ENCODE measurements at places on chromosomes 16 and 17.

DNA sequence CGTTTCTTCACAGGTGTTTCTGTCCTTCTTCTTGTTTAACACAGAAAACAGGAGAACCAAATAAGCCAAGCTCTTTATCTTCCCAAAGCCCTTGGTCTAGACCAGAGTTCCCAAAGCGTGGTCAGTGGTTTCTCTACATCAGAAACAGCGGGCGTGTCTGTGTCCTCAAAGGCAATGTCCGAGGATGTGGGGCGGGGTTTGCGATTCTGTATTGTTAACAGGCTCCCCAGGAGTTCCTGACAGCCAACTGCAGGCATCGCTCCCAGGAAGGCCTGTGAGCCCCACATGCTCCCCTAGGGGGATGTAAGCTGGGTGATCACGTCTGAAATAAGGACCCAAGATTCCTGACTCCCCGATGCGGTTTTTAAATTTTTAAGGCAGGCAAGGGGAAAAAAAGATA lies 28.4 kb upstream of the SLC25A19 start:
- H3K4me3 ChIP-seq, result no peak overlapping the region
- DNase-seq, result no peak
- peaks cover 22% of the 10 kb centered on the region for H3K4me1 ChIP-seq
- no peaks in the 10 kb centered on the region for H3K27me3 ChIP-seq
- peaks cover 17% of the 10 kb centered on the region for H3K36me3 ChIP-seq

DNA sequence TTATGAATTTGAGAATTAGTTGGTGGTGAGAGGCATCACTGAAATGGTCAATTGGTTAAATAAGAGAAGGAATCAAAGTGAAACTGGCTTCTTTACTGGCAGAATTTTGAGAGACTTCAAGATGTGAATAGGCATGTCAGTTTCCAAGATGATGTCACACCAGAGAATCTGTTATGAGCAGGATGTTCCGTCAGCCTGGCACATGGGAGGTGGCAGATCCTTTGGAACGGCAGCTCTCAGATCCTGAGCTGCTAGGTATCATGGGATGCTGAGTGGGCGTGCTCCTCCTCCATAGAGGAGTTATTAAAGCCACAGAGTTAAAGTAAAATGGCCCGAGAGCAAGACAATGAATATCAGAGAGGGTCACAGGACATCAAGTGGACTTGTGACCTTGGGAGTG lies 444.3 kb upstream of the HSBP1 start:
- no peak overlapping the region for H3K27ac ChIP-seq
- no peak for DNase-seq
- no peak overlapping the region for H3K4me3 ChIP-seq
- H3K36me3 ChIP-seq, result no peaks in the 10 kb centered on the region
- no peaks in the 10 kb centered on the region for H3K4me1 ChIP-seq

GRCh38 chr16:7338826-7339225 lies 6.2 kb downstream of the RBFOX1 start:
- H3K4me1 ChIP-seq, result no peaks in the 10 kb centered on the region
- DNase-seq, result no peak
- H3K36me3 ChIP-seq, result no peaks in the 10 kb centered on the region
- H3K27ac ChIP-seq, result no peak overlapping the region

- H3K27ac ChIP-seq, result peak overlapping the region; percentile 100
- peak overlapping the region; percentile 96 for H3K4me3 ChIP-seq
- peak; percentile 66 for DNase-seq
- H3K27me3 ChIP-seq, result no peaks in the 10 kb centered on the region
- peaks cover 25% of the 10 kb centered on the region for H3K36me3 ChIP-seq
- peaks cover 20% of the 10 kb centered on the region for H3K4me1 ChIP-seq
Measured at GRCh38 chr17:75288770-75289114, 491 bp downstream of the SLC25A19 start.

- no peaks in the 10 kb centered on the region for H3K27me3 ChIP-seq
- H3K36me3 ChIP-seq, result no peaks in the 10 kb centered on the region
- no peaks in the 10 kb centered on the region for H3K4me1 ChIP-seq
- no peak for DNase-seq
- H3K27ac ChIP-seq, result no peak overlapping the region
Measured at GRCh38 chr17:11035681-11036080, 197.8 kb upstream of the PIRT start.

Data from activated CD4-positive, alpha-beta memory T cell treated with anti-CD3 and anti-CD28 coated beads for 36 hours (primary cell).